ENCODE measurements at places on chromosomes 3 and 15. TPM values are rescaled to one million over a fixed set of nuclear protein-coding genes. Genes with fewer than 3 reads are reported as not detected.

The ERICH6 gene
- not detected for total RNA-seq

The C3orf20 gene
- total RNA-seq: 0.52 TPM

The STRA6 gene
- total RNA-seq: 1.0 TPM

The NRG4 gene
- total RNA-seq: not detected

The OR4F15 gene
- not detected for total RNA-seq

The MORC1 gene
- not detected for total RNA-seq

The C3orf22 gene
- under 0.01 TPM for total RNA-seq

The C3orf85 gene
- not detected for total RNA-seq

The SERPINI2 gene
- total RNA-seq: not detected

The CPN2 gene
- not detected for total RNA-seq

The PP2D1 gene
- total RNA-seq: not detected

The FBXO40 gene
- 4.2 TPM for total RNA-seq

The C15orf62 gene
- not detected for total RNA-seq

The SCAANT1 gene
- total RNA-seq: not detected

The MAP1A gene
- total RNA-seq: 19.3 TPM

The CYFIP1 gene
- total RNA-seq: 49.1 TPM

The ACKR2 gene
- total RNA-seq: 1.6 TPM

The GPR176 gene
- total RNA-seq: 6.3 TPM

The DPPA4 gene
- 0.52 TPM for total RNA-seq

The SLC2A2 gene
- total RNA-seq: not detected

The PLA2G4D gene
- total RNA-seq: not detected

The COLQ gene
- total RNA-seq: 14.1 TPM

The SHC4 gene
- 2.1 TPM for total RNA-seq

The FAM3D gene
- not detected for total RNA-seq

The DNASE1L3 gene
- 1.0 TPM for total RNA-seq

The TM2D3 gene
- 49.6 TPM for total RNA-seq

The PLCH1 gene
- 0.52 TPM for total RNA-seq

The GOLGA6L4 gene
- total RNA-seq: 0.52 TPM

The SNX22 gene
- total RNA-seq: 1.0 TPM

The RAB6B gene
- 1.6 TPM for total RNA-seq

The NLGN1 gene
- total RNA-seq: 5.7 TPM

The RASGRF1 gene
- total RNA-seq: not detected

The C3orf52 gene
- total RNA-seq: 3.7 TPM

The MLF1 gene
- total RNA-seq: 57.9 TPM

The NSMCE3 gene
- total RNA-seq: 11.0 TPM

The GRK7 gene
- total RNA-seq: not detected

The RPL39L gene
- total RNA-seq: 9.4 TPM

All from skeletal muscle tissue (tissue), 5 donors.